ENCODE measurements at places on chromosomes 16 and 17.

DNA sequence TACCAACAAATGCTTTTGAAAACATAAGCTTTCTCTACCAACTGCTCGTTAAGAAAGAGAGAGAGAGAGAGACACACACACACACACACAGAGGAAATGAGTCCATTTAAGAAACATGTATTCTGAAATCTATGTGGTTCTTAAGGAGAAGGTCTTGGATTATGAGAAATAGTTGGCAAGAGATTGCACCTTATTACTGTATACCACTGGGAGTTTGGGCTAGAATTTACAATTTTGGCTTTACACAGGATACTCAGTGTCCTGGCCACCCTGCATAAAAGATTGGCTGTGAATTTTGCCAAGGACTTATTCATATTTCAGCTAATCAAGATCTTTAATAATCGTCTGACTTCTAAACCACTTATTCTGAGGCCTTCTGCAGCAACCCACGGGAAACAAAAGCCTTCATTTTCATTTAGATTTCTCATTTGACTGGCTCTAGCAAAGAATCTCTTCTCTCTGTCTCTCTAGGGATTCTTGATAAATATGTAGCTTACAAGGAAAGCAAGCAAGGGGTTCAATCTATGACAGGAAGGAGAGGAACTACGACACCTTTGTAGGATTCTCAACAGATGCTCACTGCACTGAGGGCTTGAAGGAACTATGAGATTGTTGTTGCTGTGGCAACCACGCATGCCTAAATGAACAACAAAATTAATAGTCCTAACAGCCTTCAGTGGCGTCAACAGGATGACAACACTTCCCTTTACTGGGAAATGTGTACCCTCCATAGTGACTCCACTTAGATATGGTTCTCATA, 75.3 kb upstream of the GNAO1 start:
- DNase-seq: no peak

- DNase-seq: no peak
Observed at GRCh38 chr17:57284984-57285646, 28.8 kb downstream of the MSI2 start.

GRCh38 chr17:12522743-12523183, 142.9 kb upstream of the MYOCD start:
- no peak for DNase-seq

- DNase-seq: no peak
Observed at GRCh38 chr16:86667035-86667434, 88.7 kb downstream of the FOXL1 start.

DNA sequence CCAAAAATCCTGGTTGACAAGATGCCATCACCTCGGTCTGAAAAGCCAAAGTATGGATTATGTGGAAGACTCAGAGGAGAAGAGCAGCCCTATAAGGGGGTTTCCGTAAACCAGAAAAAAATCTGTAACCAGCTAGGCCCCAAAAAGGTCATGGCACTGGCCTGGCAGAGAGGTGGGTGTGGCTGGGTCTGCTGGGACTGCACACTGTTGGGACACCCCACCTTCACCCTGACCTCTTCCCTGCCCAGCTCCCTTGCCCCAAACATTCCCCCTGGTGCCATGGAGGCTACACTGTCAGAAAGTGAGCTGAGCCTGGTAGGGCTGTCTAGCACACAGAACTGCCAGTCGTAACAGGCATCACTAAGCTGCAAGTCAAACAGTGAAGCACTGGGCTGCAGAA, 6.5 kb downstream of the SLC47A2 start:
- no peak for DNase-seq

- DNase-seq: no peak
Observed at GRCh38 chr16:57508035-57508425, 21.7 kb upstream of the DOK4 start.

GRCh38 chr16:85430523-85431421, 182.3 kb upstream of the GSE1 start:
- DNase-seq: peak; percentile 75

DNA sequence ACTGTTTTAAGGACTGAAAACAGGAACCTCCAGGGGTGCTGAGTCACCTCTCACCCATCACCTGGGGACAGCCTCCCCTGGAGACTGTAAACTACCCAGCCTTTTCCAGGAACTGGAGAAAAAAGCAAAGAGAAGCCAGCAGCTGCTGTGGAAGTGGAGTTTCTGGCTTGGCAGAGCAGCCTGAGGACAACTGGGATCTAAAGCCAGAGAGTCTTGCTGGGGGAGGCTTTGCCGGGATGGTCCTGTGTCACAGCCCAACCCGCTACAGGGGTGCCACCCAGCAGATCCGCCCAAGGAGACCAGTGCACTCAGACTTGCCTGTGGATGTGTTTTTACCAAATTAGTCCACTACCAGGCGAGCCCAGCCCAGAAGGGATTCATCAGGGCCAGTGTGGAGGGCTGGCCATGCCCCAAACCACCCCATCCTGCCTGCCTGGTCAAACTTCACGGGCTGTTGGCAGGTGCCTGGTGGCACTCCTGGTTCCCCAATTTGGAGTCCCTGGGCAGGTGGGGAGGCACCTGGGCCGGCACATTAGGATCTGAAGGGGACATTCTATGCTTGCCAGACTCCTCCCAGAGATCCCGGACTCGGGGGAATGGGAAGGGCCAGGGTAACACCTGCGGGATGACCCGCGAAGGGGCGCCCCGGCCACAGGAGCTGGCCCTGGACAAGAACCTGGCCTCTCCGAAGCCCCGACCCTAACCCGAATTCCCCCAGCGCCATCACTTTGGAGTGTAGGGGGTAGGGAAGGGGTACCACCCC, 771 bp downstream of the MSRB1 start:
- peak; percentile 89 for DNase-seq

DNA sequence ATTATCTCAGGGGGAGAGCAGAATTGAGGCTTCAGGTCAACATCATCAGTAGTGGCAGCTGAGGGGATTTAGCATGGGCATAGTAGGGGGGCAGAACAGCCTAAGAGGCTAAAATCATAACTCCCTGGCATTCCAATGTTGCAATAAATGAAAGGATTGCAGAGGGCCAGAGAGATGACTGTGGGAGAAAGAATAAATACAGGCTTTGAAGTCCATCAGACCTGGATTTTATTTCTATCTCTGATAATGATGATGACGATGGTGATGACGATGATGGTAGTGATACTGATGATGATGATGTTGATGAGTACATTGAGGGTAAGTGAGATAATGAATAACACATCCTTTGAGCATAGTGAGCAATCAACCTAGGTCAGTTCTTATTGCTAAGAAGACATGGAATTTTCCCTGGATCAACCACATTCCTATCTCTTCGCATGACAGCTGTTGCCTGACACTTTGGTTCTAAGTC, 107.4 kb upstream of the CDH11 start:
- DNase-seq: no peak

GRCh38 chr16:2785101-2785991, 2.0 kb downstream of the PRSS33 start:
- DNase-seq: peak; percentile 91

- peak; percentile 92 for DNase-seq
Observed at GRCh38 chr16:2719328-2720063, 528 bp downstream of the PRSS27 start.

DNA sequence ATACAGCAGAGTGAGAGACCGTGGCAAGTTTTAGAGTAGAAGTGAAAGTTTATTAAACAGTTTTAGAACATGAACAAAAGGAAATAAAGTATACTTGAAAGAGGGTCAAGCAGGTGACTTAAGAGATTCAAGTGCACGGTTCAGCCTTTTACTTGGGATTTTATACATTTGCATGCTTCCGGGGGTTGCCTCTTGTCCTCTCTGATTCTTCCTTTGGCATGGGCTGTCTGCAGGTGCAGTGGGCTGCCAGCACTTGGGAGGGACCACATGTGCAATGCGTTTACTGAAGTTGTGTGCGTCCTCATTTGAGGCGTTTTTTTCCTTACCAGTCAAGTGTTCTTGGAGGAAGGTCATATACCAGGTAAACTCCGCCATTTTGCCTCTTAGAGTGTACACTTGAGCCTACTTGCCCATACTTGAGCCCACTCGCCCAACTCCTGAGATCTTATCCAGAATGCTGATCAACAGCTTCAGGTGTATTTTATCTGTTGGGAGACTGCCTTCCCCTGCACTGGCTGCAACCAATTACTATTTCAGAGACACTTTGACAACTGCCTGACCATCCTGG, 195.2 kb downstream of the IRX5 start:
- no peak for DNase-seq

DNA sequence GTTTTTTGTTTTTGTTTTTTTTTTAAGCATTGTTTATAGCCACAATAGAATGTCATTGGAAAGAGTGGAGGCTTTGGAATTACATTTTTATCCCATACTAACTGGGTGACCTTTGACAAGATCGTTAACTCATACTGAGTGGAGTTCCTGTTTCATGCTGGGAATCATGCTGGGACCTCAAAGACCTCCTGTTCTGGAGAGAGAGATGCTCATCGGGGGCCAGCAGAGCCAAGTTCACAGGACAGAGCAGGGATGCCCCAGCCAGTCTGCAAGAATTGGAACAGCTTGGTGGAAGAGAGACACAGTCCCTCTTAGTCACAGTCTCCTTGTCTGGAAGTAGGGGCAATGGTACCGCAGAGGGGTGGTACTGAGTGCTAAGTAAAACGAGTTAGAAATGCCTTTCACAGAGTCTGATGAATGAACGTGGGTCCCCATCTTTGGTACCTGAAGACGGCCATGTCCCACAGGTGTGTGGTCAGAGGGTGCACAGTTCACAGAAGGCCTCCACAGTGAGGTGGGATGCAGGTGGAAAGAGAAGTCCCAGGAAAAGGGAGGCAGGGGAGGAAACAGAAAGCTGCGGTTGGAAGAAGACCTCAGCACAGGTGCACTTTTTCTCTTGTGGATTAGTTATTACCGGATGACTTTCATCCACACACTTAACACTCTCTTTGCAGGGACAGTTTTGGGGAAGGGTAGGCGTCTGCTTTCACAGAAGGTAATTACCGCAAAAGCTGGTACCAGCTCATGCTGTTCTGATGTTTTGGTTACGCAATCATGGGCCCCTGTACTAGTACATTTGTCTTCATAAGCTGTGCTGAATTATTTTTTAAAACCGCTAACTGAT, 147.8 kb downstream of the PRKCA start:
- DNase-seq: no peak

GRCh38 chr16:87725596-87726235, 40.1 kb downstream of the KLHDC4 start:
- DNase-seq: no peak

DNA sequence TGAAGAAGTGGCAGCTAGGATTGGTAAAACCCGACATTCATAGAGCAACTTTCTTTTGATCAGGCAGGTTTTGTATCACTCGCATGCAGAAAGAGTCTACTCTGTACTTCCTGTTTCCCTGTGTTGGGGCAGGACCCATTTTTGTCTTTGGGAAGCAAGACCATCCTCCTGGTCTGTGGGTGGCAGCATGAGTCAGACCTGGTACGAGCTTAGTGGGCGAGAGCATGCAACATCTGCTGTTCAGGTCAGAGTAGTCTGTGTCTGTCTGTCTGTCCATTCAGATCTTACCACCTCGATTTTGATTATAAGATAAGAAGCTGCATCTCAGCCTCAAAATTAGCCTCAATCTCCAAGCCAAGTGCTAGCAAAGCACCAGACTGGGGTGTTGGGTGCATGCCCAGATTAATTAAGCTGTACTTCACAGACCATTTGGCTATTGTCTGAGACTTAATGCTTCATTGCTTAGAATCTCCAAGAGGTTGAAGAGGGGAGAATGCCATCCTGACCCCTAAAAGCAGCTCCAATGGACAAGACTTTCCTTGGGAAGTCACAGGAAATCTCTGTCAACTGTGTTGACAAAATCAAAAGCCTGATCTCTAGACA, 110.9 kb downstream of the XYLT1 start:
- no peak for DNase-seq

- DNase-seq: no peak
Observed at GRCh38 chr17:11922638-11923037, 74.6 kb downstream of the ZNF18 start.

DNA sequence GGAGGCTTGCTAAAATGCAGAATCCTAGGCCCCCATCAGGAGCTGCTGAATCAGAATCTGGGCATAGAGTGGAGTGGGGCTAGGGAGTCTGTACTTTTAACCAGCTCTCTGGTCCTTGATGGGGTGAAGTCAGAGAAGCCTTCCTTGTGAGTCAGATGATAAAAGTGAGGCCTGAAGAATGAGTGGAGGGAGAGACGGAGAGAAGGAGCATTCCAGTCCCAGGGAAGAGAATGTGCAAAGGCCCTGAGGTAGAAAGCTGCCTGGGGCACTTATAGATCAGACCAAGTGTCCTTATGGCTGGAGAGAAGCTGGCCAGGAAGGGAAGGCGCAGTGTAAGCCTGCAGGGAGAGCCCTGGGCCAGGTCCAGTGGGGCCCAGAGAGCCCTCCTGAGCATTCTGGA, 235.1 kb upstream of the NLRP1 start:
- DNase-seq: no peak

DNA sequence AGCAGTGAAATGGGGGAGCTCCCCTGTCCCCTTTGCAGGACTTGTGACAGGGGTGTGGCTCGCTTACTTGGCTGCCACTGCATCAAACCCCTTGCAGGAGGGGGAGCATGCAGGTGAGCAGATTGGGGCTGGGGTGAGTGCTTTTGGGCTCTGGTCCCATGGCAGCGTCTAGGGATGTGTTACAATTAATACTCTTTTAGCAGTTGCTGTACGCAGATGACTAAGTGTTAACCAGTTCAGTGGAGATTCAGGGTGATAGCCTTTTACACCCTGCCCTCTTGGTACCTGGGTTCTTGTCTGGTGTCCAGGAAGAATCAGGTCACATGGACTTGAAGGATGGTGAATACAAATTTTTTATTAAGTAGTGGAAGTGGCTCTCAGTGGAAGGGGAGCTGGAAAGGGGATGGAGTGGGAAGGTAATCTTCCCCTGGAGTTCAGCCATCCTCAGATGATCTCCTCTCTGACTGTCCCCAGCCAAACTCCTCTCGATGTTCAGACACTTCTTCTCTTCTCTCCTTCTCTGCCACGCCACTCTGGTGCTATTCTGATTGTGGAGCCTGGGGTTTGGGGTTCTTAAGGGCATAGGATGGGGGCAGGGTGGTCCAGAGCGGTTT, 100.1 kb downstream of the MARF1 start:
- no peak for DNase-seq

- DNase-seq: no peak
Observed at GRCh38 chr17:3667366-3668278, 756 bp downstream of the TAX1BP3 start.

DNA sequence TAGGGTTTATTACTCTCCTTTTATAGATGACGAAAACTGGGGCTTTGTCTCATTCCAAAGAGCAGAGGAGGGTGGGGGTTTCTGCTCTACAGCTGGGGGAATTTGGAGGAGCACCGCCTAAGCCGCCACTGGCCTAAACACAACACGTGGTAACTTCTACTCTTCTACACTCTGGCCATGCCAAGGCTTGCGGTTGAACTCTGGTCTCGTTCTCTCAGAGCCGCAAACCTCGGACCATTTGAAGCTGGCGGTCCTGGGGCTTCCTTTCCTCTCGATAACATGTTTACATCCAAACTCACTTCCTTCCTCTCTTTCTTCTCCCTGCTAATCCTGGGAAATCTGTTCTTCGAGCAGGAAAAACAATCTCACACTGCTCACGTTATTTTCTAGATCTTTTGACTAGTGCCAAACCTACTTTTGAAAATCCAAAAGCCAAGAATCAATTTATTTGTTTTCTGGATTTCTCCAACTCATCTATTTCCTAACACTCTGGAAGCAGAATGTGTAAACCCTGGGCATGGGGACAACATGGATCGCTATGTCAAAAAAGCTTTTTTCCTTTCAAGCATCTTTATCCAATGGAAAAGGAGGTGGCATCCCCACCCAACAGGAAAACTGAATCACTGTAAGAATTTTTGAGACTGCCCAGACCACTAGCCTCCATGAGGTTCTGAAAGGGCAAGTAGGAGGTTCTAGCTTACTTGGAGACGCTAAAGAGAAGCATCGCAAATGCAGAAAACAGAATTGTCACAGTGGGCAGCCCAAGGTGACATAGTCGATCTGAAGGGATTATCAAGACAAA, 13.6 kb upstream of the EEF2K start:
- DNase-seq: no peak

Data from chondrocyte (in vitro differentiated cells).